ENCODE measurements at places on chromosomes 5 and 9.

DNA sequence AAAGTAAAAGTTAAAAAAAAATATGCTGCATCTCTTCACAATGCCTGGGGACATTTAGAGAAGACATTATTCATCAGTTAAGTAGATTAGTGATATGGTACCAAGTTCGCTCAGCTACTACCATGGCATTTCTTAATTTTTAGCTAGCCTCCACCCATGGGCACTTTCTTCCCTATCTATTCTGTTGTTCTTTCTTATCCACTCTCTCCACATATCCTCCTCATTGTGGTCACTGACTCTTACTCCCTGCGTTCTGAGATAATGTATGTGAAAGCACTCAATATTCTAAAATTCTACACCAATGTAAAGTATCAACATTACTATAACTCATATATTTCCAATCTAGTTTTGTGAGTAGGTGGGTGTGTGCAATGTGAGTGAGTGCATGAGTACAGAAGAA is 609.7 kb upstream of the DAB2 start:
- DNase-seq: no peak

DNA sequence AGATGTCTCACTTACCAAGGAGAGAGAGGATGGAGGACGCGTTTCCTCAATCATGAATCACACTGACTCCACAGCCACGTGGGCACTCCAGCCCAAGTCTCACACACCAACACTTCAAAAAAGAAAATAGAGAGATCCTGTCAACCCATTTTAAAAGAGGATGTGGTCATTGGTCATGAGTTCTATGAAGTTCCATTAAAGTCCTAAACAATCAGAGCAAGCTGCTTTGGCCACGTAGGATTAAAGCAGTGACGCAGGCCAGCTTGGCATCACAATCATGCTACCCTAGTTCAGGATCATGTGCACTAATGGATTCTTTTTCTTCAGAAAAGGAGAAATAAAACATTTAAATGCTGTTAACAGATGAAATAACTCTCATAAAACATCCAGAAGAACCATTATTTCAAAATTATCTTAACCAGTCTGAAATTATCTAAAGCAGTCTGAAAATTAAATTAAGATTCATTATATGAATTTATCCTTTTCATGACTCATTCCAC is 108.1 kb downstream of the SEMA5A start:
- no peak for DNase-seq

- DNase-seq: no peak
Observed at GRCh38 chr5:120365656-120366446, 98.2 kb upstream of the PRR16 start.

GRCh38 chr9:7075154-7075553 is 317.4 kb downstream of the KDM4C start:
- DNase-seq: no peak

GRCh38 chr5:170945275-170945674 is 83.5 kb downstream of the RANBP17 start:
- no peak for DNase-seq

DNA sequence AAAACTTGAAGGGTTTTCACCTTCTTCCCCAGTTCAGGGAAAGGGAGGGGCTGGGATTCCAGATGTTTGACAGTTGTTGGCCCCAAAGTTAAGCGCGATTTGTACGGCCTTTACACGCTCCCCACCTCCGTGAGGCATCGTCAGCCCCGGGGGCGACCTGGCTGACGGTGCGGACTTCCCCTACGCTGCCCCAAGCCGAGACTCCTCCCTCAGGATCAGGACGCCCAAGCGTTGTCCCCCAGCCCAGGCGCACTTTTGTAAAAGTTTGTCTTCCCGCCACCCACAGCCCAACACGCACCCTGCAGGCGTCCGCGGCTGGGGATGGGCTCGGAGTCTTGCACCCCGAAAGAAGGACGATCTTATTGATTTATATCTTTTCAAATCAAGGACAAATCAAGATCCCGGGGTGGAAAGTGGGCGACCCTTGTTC is 713 bp downstream of the MOB3B start:
- DNase-seq: no peak

DNA sequence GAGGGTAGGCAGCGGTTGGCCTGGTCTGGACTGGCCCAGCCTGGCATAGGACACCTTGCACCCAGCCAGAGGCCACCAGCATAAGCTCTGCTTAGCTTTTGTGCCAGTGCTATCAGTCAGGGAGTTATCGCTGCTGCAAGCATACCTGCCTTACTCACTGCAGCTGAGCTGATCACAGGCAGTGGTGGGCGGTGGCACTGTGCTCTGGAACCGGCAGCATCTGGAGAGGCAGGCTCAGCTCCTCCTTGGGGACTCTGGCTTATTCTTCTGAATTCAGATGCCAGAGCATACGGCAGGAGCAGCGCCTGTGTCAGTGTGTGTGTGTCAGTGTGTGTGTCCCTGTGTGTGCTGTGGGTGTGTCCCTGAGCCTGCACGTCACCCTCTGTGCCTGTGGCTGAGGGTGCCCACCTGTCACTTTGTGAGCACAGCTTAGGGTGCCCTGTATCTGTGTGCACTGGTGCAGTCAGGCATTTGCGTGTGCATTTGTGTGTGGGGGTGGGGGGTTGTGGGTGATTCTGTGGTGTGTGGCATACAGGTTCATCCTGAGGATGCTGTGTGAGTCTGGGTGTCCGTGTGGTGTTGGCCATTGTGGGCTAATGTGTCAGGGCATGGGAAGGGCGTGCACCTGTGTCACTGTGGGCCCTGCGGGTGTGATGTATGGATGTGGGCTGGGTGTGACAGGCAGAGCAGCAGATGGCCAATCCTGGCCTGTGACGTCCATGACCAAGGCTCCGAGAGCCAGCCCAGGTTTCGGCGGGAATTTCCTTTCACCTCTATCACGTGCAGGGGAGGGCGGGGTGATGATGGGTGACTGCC is 23.5 kb downstream of the LMX1B start:
- DNase-seq: no peak

DNA sequence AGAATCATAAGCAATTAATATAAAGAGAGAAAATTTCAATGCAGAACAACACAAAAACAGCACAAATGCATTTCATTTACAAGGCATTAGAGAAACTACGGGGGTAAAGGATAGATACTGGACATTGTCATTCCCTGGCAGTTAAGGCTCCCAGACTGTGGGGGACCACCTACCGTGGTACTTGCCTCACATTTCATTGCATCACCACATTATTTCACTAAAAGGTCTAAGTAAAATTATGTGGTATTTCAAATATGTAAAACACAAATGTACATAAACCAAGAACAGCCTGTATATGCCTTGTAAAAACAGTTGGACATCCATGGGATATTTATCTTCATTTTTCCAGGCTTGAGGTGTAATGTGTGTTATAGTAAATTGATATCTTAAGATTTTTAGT is 571.2 kb upstream of the ZNF462 start:
- DNase-seq: no peak

DNA sequence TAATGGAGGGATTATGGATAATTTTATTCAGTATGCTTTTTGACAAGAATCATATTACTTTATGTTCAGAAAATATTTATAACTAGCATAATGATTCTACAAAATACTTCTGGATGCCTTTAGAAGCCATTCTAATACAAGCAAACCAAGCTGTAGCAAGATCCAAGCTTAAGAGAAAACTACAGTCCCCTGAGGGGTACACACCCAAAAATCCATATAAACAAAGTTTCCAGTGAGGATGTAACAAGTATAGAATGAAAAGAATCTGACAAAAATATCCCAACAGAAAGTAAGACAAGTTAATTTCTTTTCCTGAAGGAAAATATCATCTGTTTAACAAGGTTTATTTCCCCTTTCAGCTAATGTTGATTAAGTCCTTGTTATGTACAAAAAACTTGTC is 53.9 kb downstream of the MLLT3 start:
- no peak for DNase-seq

DNA sequence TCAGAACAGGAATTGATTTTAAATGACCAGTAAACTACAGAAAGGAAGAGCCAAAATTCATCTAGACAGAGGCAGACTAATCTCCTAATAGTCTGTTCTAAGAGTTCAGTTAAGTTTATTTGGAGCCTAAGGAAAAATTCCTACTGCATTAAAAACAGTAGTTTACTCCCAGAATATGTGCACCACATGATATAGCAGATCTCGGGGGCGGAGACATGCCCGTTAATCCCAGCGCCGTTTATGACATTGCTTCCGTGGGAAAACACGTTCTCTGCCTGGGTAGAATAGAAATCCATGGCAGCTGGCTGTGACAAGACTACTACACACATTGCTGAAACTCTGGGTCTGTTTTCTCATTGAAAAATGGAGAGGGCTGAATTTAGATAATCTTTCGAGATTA is 11.4 kb downstream of the HABP4 start:
- no peak for DNase-seq

- DNase-seq: no peak
Observed at GRCh38 chr5:157290981-157291711, 25.2 kb downstream of the CYFIP2 start.

- DNase-seq: no peak
Observed at GRCh38 chr9:113978725-113979342, 99.3 kb downstream of the AMBP start.

DNA sequence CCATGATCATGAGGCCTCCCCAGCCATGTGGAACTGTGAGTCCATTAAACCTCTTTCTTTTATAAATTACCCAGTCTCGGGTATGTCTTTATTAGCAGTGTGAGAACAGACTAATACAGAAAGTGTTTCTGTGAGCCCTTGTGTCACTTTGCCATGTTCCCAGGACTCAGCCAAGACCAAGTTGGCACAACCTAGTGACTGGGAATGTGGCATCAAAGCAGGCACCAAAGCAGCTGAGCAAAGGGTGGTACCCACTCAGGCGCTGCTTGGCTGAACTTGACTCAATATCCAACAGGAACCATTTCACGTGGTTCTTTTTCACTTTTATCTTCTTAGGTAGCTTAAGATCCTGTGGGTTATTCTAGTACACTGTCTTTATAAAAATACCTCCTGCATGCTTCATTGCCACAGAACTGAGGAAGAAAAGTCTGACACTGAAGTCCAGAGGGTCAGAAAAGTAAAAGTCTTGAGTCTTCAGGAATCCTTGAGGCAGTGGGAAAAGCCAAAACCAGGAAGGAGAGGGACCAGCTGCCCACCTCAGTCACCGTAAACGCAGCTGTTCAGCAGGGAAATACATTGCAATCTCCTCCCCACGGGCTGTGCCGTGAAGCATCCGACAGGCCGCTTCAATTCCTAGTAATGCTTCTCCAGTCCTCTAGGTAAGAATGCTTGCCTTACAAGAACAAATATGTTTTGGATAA is 90.5 kb upstream of the RETREG1 start:
- DNase-seq: no peak

- no peak for DNase-seq
Observed at GRCh38 chr5:42148813-42149212, 223.7 kb downstream of the FBXO4 start.

DNA sequence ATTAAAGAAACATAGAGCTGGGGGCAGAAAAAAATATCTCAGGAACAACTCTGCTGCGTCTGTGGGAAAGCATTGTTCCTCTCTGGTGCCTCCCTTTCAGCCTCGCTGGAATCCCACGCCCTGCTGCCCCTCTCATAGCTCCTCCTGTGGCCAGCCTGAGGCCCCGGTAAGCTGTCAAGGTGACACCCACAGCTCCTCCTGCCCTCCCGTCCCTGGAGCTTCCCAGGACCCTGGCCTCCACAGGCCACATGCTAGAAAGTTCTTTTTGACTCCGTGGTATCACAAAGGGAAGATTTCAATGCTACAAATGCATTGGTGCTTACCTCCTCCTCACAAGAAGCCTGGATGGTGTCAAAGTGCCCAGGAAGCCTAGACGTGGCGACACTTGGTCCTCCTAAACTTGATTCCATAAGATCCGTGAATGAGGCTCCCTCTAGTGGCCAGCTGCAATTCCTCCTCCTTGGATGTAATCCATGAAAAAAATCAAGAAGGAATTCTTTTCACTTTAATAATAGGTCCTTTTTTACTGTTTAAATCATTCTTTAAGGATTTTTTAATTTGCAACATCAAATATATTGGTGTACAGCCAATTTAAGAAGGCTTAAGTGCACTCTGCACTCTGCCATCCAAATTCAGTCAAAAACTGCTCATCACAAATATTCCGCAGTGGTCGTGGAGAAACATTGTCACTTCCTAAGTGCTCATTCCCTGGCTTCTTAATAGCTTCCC is 104.9 kb downstream of the CFAP90 start:
- DNase-seq: peak; percentile 89

- no peak for DNase-seq
Observed at GRCh38 chr9:32218100-32218767, 166.2 kb upstream of the ACO1 start.

- DNase-seq: no peak
Observed at GRCh38 chr9:114313186-114313585, 9.7 kb upstream of the ORM1 start.

- no peak for DNase-seq
Observed at GRCh38 chr9:89529243-89530035, 31.5 kb upstream of the SEMA4D start.

GRCh38 chr5:137747848-137748247 is 6.3 kb downstream of the HNRNPA0 start:
- DNase-seq: no peak
